Tibial nerve (tissue), 4 donors: ENCODE measurements at places on chromosomes 1 and 21.
A peak's percentile ranks its signal among the peaks of the same experiment; 100 is the strongest.

DNA sequence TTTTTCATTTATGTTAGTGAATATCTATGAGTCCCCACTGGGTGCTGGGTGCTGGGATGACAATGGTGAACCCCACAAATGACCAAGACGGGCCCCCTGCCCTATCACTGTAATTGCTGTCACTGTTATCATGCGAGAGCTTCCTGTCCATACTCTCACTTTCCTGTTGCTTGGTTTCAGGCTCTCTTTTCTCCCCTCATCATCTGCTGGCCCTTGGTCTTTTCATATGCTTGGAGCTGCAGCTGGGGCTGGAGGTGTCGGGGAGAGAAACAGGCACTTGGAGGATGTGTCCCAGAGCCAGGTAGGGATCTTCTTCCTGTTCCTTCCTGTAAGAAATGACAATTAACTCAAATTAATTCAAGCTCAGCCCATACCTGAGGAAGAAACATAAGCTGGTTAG is 348.0 kb downstream of the PTPRU start:
- no peak for DNase-seq

GRCh38 chr1:231691618-231692259 is 65.1 kb downstream of the DISC1 start:
- peak; percentile 55 for DNase-seq

- no peak for DNase-seq
Measured at GRCh38 chr1:9410737-9411297, 118.1 kb downstream of the SPSB1 start.

- no peak for DNase-seq
Measured at GRCh38 chr1:17347769-17348592, 24.0 kb upstream of the PADI6 start.

DNA sequence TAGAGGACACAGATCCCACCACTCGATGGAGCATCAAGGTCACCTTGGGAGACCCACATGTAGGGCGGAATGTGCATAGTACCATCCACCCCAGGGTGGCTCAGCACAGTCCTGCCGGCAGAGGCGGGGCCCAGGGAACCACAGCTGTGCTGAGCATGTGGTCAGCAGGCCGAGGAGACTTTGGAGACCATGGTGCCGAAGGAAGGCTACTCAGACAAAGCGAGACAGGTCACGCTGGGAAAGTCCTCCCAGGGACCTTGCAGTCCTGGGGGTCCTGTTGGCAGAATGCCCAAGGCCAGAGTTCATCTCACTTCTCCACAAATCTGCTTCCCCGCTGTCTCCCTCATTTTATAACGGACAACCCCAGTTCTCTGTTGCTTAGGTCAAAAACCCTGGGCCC is 22.5 kb downstream of the WNT3A start:
- no peak for DNase-seq

DNA sequence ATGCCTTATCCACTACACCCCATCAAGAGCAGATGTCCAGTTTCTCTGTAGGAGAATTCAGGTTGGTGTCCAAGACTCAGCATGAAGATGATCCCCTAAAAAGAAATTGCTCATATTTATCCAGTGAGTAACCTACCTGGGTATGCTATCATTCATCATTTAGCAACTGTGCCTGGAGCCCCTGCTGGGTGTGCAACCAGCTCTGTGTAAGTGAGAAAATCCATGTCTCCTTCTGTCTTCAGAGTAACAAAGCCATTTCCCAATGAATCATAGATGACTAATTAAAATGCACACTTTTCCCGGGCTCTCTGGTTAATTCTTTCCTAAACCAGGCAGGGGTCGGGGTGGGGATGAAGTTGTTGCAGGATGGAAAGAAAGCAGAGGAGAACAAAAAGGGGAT is 35.8 kb downstream of the OLFML3 start:
- no peak for DNase-seq
